Erythroblast (primary cell): ENCODE measurements at places on chromosomes 11 and 22.

GRCh38 chr11:3623767-3624458, 17.9 kb downstream of the ART5 start:
- no peak for DNase-seq

DNA sequence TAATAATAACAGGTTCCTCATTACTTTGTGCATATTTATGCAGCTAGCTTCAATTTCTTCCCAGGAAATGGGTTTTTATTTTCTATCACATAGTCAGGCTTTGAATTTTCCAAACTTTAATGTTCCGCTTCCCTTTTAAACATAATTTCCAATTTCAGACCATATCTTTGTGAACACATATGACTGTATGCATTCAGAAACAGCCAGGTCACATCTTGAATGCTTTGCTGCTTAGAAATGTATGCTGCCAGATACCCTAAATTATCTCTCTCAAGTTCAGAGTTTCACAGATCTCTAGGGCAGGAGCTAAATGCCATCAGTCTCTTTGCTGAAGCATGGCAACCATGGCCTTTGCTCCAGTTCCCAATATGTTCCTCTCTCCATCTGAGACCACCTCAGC, 2203.8 kb downstream of the LRRC4C start:
- DNase-seq: no peak

DNA sequence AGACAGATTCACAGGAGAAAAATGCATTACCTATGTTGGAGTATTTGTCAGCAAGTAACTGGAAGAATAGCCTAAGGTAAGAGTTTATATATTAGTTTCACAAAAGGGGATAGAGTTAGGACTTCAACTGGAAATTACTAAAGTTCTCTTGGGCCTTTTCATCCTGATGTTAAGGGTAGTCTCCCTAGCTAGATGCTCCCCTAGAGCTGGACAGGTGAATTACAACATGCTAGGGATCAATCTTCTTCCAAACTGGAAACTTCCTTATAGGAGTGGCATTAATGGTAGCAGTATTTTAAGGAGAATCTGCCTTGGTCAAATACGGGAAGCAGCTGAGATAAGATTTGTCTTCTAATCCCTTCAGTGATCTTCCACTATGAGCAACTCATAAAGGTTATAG, 632.8 kb upstream of the RAG2 start:
- DNase-seq: no peak

DNA sequence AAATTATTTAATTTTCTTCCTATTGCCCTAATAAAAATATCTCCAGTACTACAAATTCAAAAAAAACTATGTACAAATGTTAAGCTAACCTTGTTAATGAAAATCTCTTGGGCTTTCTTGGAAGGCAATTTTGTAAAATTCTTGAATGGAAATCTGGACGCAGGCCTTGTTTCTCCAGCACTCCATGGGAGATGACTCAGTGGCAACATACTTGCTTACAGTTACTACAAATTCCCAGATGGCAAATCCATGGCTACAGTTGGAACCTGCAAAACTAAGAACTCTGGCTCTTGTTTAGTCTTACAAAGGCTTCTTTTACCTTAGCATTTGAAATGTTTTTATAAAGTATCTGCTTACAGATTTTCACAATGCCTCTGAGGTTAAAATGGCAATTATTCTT, 725.2 kb downstream of the DLG2 start:
- no peak for DNase-seq

GRCh38 chr11:2533587-2534133, 88.9 kb downstream of the KCNQ1 start:
- DNase-seq: peak; percentile 33
